Forelimb muscle (tissue), 1 donor: ENCODE measurements at places on chromosomes 12 and 14.
A peak's percentile ranks its signal among the peaks of the same experiment; 100 is the strongest.

DNA sequence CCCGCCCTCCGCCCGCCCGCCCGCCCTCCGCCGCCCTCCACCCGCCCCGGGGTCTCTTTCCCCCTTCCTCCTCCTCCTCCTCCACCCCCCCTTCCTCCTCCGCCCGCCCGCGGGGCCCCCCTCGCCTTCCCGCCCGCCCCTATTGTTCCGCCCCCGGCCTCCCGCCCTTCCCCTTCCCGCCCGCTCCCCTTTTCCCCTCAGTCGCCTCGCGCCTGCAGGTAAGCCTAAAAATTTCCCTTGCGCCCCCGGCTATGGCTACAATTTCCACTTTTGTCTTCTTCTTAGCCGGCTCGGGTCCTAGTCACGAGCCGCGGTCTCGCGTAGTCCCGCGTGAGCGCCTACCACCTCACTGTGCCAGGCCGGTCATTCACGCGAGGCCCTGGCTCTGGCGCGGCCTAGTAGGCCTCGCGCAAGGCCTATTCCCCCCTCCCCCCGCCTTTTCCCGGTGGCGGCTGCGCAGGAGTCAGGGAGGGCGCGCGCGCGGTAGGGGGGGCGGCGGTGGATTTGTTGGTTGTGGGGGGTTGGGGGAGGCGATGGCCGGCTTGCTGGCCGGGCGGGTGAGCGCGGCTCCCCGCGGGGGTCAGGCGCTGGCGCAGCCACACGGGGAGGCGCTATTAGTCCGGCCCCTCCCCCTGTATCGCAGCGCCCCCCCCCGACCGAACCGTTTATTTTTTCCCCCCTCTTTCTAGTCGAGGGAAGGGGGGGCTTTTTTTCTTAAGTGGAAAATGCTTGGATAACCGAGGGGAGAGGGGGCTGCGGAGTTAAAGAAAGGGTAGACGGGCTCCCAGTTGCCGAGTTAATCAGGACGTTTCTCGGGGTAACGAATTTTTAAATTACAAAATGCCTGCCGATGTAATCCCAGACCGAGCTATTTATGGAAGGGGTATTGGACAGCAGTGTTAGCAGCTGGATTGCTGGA, 516 bp downstream of the PCBP2 start:
- peak; percentile 40 for DNase-seq

- no peak for DNase-seq
These were observed 8.2 kb upstream of the WASHC4 start for GRCh38 chr12:105099356-105099755.

DNA sequence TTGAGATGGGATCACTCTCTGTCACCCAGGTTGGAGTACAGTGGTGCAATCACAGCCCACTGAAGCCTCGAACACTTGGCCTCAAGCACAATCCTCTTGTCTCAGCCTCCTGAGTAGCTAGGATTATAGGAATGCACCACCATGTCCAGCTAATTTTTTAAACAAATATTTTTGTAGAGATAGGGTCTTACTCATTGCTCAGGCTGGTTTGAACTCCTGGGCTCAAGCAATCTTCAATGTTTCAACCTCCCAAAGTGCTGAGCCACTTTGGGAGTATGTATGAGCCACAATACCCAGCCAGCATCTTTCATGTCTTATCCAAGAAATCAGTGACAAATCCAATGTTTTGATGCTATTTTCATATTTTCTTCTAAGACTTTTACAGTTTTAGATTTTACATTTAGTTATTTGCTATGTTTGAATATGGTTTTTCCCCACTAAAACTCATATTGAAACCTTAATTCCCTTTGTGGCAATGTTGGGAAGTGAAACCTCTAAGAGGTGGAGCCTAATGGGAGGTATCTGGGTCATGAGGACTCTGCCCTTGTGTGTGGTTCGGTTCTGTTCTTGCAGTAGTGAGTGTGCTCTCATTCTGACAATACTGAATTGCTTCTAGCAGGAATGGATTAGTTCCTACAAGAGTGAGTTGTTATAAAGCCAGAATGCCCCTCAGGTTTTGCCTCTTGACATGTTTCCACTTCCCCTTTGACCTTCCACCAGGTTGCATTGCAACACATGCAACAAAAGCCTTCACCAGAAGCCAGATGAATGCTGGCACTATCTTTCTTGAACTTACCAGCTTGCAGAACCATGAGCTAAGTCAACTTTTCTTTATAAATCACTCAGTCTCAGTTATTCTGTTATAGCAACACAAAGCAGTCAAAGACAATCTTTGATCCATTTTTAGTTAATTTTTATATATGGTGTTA, 80.8 kb upstream of the AMIGO2 start:
- DNase-seq, result no peak

GRCh38 chr14:23102801-23103200, 2.0 kb downstream of the CIROP start:
- no peak for DNase-seq

DNA sequence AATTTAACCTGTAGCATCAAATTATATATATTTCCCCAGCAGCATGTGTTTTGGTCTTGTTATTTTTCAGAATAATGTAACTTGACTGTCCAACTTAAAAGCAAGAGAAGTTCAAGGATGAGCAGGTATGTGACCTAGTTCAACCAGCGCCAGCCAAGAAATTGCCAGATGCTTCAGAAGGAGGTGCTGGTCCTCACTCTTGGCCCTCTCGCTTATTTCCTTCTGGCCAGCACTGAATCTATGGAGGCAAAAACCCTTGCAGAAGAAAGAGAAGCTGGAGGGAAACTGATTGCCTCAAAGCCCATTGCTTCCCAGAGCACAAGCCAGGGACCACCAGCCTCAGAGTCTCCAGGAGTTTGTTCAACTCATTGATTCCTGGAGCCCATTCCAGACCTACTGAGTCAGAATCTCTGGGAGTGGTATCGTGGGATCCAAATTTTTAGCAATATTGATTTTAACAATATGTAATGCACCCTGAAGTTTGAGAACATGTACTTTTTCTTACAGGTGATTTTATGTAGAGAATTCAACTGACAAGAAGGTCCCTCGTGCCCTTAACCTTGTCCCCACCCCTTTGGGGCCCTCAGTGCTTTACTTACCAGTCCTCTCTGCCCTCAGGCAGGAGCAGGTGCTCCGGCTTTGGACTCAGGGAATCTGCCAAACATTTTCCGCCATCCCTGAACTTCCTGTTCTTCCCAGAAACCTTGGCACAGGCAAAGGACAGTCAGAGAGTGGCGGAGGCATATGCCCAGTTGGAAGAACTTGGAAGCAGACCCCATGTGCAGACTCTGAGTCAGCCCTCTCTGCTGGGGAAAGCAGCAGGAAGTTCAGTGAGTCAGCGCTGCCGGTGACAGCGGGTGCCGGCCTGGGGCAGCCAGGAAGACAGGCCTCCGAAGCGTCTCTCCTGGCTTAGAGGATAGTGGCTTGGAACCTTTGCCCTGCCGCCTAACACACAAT, 10.4 kb downstream of the BEST3 start:
- DNase-seq, result peak; percentile 17

DNA sequence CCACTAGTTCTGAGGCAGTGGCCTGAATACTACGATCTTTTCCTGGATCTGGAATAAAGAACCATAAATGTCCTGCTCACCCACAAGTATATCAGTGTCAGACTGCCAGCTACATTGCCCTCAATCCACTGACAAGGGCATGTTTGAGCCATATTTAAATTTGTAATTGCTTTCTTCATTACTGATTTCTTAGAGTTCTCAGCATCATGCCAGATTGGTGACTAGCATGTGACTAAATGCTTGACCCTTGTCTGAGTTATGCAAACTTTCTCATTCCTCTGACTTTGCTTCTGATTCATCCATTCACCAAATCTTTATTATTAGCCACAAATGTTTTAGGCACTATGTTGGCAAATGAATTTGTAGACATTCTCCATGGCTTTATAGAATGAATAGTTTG, 143.6 kb upstream of the SLC16A7 start:
- no peak for DNase-seq

DNA sequence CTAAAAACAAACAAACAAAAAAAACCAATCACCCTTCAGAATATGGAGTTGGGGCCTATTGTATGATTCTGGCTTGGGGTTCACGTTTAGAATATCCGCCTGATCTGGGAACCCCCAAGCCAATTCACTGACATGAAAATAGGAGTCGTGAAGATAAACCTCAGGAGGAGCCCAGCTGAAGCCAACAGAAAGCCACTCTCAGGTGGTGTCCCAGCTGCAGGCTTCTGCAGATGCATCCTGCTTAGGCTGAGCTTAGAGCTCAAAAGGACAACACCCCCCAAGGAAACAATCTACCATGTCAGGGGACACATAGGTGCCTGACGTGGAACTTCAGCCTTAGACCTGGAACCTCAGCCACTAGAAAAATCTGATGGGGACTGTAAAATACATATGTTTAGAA, 51.9 kb downstream of the SYNE3 start:
- no peak for DNase-seq

DNA sequence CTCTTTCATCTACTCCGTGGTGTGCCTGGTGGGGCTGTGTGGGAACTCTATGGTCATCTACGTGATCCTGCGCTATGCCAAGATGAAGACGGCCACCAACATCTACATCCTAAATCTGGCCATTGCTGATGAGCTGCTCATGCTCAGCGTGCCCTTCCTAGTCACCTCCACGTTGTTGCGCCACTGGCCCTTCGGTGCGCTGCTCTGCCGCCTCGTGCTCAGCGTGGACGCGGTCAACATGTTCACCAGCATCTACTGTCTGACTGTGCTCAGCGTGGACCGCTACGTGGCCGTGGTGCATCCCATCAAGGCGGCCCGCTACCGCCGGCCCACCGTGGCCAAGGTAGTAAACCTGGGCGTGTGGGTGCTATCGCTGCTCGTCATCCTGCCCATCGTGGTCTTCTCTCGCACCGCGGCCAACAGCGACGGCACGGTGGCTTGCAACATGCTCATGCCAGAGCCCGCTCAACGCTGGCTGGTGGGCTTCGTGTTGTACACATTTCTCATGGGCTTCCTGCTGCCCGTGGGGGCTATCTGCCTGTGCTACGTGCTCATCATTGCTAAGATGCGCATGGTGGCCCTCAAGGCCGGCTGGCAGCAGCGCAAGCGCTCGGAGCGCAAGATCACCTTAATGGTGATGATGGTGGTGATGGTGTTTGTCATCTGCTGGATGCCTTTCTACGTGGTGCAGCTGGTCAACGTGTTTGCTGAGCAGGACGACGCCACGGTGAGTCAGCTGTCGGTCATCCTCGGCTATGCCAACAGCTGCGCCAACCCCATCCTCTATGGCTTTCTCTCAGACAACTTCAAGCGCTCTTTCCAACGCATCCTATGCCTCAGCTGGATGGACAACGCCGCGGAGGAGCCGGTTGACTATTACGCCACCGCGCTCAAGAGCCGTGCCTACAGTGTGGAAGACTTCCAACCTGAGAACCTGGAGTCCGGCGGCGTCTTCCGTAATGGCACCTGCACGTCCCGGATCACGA, 2.2 kb downstream of the SSTR1 start:
- DNase-seq, result no peak

GRCh38 chr12:67925552-67925951, 63.7 kb upstream of the IFNG-AS1 start:
- no peak for DNase-seq

GRCh38 chr12:60494244-60494643, 898.4 kb downstream of the SLC16A7 start:
- DNase-seq, result peak; percentile 1

DNA sequence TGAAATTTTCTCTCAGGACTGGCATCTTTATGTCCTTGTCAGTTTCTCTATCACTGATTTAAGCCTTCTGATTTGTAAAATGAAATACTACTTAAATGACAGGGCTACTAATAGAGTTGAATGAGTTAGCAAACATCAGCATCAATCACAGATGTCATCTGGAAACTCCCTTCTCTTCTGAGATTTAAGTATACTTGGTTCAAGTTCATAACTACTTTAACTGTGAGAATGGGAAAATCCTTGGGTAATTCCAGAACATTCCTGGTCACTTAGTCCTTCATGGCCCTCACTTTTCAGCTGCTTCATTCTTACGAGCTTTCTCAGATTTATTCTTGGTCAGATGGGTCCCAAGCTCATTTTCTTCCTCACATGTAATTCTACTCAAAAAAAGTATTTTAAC, 1655.3 kb upstream of the FLRT2 start:
- no peak for DNase-seq

DNA sequence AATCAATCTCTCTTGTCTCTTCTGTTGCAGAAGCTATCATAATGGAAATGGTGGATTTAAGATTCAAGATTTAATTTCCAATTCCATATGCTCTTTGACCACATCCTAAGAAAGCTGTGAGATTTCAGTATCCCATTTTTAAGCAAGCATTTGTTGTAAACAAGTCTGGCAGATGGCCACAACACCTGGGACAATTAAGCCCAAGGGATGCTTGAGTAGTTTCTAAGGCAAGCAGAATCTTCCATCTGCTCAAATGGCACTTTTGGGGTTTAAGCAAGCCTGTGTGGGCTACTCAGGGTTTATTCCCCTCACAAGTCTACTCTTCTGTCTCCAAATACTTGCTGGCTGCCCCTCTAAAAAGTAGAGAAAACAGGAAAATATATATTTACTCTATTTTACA, 304.7 kb upstream of the SYT1 start:
- no peak for DNase-seq

- DNase-seq, result no peak
These were observed 32.2 kb upstream of the GNG2 start for GRCh38 chr14:51828017-51828797.

DNA sequence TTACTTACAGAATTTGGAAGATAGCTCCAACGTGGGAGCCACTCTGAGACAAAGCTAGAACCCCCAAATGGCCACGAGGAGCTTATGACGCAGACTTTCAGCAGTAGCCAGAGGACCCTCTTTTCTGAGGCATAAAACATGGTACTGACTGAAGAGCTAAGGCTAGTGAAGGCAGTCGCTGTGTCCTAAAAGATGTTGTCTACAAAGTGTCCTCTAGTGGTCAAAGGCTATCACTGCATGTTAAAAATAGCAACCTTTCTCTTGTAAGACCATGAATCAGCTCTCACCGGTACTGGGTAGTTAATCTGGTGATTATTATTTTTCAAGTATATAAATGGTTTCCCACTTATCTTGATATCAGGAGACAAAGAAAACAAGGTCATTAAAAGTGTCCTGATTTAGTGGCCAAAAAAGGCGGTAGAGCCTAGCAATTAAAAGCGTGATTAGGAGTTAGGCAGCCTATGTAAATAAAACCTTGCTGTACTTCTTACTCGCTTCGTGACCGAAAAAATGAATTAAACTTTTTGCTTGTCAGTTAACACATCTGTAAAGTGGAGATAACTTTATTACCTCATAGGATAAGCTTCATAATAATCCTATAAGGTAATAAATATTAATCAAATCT, 47.0 kb upstream of the LGR5 start:
- peak; percentile 29 for DNase-seq

DNA sequence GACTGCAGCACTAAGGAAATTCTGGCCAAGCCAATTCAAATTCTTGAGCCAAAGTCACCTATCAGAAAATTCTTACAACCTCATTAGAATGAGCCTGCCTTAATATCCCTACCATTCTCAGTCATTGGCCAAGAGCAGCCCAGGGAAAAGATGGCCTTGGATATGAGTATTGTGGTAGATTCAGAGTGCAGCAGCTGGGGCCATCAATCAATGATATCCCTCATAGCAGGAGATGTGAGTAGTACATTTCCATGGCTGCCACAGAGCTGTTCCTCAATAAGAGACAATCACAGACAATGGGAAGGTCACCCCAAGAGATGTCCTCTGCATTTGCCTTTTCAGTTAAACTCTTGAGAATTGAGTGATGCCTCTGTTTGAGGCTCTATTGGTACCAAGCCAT, 161.6 kb downstream of the DYRK2 start:
- no peak for DNase-seq

GRCh38 chr12:65892841-65893251, 68.6 kb downstream of the HMGA2 start:
- DNase-seq, result no peak

- DNase-seq, result no peak
These were observed 7.5 kb downstream of the RIMBP2 start for GRCh38 chr12:130708648-130709047.
